Germinal center (tissue), 1 donor: ENCODE measurements at places on chromosomes 4 and X.
A peak's percentile ranks its signal among the peaks of the same experiment; 100 is the strongest.

GRCh38 chrX:40090050-40090804 lies 7.5 kb downstream of the BCOR start:
- no peak for DNase-seq

GRCh38 chr4:76153356-76153755 lies 5.2 kb upstream of the NUP54 start:
- DNase-seq = no peak

- no peak for DNase-seq
Measured at GRCh38 chr4:8729408-8730149, 137.0 kb downstream of the CPZ start.

GRCh38 chr4:99945718-99946355 lies 581 bp downstream of the DNAJB14 start:
- DNase-seq = peak; percentile 44

DNA sequence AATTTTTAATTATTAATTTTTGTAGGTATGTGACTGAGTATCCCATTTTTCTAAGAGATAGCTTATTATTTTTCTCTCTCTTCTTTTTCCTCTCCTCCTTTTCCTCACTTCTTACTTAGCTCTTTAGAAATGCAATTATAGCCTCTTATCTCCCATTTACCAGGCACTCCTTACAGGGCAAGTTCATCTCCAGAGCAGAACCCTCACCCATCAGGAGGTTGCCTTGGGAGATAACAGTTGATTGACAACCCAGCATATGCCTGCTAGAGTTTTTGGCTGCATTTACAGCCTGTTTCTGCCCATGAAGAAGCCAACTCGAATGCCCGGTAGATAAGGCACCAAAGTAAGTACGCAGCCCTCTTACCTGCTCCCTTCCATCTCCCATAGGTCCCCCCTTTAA lies 572.9 kb upstream of the ZFP42 start:
- DNase-seq = no peak

DNA sequence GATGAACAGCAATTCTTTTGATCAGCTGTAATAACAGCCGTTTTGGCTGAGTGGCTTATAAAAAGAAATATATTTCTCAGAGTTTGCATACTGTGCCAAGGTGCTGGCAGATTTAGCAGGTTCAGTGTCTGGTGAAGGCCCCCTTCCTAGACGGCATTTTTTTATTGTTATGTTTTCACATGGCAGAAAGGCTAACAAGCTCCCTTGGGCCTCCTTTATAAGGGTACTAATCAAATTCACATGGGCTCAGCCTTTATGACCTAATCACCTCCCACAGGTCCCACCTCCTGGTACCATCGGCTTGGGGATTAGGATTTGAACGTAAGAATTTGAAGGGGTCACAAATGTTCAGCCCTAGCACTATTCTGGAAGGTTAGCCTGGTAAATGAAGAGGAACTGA lies 431.9 kb downstream of the SPOCK3 start:
- DNase-seq = no peak

DNA sequence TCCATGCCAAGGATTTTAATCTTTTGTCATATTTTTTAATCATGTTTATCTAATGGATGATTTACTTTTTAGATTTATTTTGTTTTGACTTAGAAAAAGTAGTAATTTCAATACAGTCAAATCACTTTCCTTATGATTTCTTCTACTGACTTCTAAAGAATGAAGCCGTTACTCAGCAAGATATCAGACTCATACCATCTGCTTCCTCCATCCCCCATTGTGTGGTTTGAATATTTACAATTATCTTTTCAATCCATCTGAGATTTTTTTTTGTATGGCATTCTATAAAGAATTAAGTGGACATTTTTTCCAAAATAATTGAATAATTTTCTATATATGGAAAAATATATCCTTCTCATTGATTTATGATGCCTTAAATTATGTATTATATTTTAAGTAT lies 565.4 kb upstream of the ATOH1 start:
- DNase-seq = no peak

DNA sequence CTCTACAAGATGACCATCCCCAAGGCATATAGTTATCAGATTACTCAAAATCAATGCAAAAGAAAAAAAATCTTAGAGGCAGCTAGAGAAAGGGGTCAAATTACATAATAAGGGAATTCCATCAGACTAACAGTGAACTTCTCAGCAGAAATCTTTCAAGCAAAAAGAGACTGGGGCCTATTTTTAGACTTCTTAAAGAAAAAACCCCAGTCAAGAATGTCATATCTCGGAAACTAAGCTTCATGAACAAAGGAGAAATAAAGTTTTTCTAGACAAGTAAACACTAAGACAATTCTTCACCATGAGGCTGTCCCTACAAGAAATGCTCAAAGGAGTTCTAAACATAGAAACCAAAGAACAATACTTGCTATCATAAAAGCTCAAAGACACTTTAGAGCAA lies 51.7 kb downstream of the RAB28 start:
- DNase-seq = no peak

GRCh38 chr4:55125087-55125721 lies at the start of gene KDR:
TSS of gene KDR (minus strand) at chr4:55125595. CDS start at chr4:55125293, 302 bp downstream.
- peak; percentile 7 for DNase-seq

GRCh38 chrX:127129510-127129909 lies 310.0 kb downstream of the PRR32 start:
- DNase-seq = no peak

- peak; percentile 68 for DNase-seq
Measured at GRCh38 chr4:13611283-13611842, 16.2 kb downstream of the BOD1L1 start.

DNA sequence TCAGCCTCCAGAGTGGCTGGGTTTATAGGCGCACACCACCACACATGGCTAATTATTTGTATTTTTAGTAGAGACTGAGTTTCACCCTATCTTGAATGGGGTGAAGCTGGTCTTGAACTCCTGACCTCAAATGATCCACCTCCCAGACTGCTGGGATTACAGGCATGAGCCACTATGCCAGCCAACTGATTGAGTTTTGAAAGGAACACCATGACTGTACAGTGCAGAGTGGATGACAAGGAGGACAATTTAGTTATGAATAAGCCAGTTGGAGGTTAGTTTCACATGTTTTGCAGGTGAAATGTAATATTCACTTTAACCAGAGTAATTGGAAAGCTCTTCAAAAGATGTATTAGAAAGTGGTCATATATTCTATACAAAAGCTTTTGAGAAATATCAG lies 60.8 kb downstream of the PCDH18 start:
- DNase-seq = no peak

DNA sequence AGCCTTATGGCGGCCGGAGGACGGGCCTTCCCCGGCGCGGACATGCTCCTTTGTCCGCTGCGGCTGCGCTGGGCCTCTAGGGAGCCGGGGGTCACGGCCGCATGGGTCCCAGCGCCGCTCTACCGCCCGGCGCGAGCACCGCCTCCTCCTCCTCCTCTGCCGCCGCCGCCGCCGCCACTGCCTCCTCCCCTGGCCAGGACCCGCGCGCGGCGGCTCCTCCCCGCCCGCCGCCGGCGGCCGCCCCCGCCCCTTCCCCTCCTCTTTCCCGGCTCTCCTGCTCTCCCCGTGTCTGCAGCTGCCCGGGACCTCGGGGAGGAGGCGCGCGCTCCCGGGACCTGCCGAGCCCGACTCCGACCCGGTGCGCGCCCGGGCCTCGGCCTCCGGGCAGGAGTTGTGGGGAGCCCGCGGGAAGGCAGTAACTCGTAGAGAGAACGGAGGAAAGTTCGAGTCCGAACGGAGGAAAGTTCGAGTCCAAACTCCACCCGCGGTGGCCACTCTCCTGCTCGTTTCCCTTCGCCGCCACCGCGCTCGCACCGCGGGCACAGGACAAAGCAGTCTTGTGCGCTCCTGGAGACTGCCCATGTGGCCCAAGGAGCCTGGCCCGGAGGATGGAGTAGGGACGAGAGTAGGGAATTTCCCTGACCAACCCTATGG lies at the start of gene ADGRA3:
ADGRA3 (minus strand) TSS at position 179 of the 654 bp plus-strand sequence. CDS start 282 bp downstream, outside the sequence.
- DNase-seq = no peak

DNA sequence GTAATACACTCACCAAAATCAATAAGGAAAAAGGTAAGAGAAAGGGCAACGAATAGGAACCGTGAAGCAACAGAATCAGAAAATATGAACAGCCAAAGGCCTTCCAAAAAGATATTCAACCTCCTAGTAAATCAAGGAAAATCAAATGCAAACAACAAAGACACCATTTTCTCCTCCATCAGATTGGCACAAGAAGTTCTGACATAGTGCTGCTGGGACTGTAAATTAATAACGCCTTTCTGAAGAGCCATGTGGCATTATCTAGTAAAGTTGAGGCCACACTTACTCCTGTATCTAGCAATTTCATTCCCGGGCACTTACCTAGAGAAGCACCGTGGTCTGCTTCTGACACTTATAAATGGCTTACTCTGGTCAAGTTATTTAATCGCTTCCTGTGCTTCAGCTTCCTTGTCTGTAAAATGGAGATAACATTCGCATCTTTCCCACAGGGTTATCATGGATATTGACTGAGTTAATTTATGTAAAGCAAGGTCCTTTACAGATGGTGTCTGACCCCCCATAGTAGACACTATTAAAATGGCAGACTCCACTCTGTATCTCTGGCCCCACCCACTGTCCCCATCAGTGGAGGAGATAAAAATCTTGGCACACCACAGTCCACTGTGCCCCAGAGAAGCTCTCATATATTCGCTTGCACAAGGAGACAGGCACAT lies 20.5 kb upstream of the ENPP6 start:
- DNase-seq = no peak

- no peak for DNase-seq
Measured at GRCh38 chr4:172546782-172547181, 621.8 kb upstream of the GALNT7 start.

GRCh38 chr4:68361146-68361589 lies 11.3 kb upstream of the YTHDC1 start:
- no peak for DNase-seq

DNA sequence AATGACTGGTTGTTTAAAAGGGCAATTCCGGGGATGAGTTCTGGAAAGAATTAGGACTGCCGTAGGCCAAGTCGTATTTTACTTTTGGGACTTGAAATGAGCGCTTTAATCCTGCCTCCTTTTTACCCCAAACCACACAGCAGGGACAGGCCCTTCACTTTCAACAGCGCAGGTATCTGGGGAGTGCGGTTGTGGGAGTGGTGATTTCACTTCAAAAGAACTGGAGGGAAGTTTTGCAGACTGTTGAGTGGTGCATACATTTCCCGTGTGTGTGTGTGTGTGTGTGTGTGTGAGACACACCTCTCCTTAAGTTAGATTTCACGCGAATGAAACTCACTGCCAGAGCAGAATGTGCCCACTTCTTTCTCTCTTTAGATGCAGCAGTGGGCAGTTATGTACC lies 2.8 kb downstream of the NHS start:
- DNase-seq = no peak

DNA sequence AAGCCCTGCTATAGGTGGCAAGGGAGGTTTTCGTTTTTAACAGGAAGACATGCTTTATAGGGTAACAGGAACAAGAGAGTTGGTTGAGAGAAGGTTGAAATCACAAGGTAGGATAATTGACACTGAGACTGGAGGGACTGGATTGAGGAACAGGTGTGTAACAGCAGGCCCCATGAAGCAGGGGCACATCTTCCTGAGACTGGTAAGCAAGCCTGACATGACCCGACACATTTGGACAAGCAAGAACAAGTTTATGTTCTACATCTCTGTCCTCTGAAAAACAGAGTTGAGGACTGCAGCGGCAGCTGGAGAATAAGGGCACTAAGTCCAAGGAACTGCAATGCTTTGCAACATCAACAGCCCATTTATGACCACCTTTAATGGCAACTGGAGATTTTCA lies 5.2 kb downstream of the RPS4X start:
- DNase-seq = no peak

- no peak for DNase-seq
Measured at GRCh38 chr4:137015426-137016409, 516.6 kb downstream of the PCDH18 start.

- DNase-seq = no peak
Measured at GRCh38 chr4:168515222-168516011, 18.6 kb downstream of the PALLD start.

DNA sequence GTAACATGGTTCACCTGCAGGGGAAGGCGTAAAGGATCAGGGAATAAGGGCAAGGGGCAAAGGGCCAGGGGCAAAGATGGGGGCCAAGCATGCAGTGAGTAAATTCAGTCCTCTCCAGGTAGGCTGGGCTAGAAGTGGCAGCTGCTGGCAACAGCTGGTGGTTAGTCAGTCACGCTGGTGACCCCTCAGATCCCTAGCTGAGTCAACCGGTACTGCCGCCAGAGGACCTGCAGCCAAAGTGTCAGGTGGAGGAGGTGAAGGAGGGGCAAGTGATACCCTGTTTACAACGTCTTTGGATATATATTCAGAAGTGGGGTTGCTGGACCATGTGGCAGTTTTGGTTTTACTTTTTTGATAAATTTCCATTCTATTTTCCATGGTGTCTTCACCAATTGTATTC lies 24.6 kb upstream of the NAP1L2 start:
- no peak for DNase-seq

DNA sequence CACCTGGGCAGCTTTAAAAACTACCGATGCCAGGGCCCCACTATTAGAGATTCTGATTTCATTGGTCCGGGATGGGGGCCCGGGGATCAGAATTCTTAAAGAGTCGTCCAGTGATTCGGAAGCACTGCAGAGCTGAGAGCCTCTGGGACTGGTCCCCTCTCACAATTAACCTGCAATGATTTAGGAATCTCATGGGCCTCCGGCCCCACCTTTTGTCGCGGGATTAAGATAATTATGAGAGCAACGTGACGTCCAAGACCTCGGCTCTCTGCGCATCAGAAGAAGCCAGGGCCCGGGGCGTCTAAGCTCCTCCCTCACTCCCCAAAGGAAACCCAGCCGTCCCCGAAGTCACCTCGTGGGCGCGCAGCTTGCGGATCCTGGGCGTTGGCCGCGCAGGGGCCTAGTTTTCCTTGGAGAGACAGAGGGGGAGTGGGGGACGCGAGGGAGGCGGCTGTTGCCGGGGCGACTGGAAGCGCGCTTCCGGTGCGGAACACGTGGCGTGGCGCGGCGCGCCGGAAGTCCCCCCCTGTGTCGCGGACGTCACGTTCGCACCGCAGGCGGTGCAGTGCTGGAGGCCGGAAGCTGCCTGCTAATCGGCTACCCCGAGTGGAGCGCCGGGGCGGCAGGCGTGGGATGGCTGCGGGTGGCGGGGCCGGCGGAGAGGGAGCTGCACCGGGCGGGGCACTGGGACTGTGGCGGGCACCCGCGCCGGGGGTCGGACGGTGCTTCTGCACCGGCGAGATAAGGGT lies at the start of gene GEMIN8:
GEMIN8 (minus strand) TSS at position 468 of the 749 bp plus-strand sequence. CDS start 8,414 bp downstream, outside the sequence.
- DNase-seq = peak; percentile 67

DNA sequence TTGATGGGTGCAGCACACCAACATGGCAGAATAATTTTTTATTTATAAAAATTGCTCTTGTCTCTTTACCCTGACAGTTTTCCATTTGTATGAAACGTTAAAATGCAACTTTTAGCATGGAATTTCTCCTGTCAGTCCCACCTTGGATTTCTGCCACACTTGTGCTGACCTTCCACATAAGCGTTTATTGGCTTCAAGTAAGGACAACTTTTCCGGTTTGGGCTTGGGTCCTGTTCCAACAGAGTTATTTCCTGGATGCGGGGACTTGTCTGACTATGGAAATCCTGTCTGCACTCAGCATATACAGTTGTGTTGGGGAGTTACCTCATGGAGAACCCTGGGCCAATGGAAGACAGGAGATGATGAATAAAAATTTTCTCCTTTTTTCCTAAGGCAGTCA lies 294.7 kb downstream of the NAF1 start:
- no peak for DNase-seq
